Stimulated activated naive CD4-positive, alpha-beta T cell treated with Interleukin-2 at 50 U/mL for 16 hours (primary cell): ENCODE measurements at places on chromosomes 6 and 20.

DNA sequence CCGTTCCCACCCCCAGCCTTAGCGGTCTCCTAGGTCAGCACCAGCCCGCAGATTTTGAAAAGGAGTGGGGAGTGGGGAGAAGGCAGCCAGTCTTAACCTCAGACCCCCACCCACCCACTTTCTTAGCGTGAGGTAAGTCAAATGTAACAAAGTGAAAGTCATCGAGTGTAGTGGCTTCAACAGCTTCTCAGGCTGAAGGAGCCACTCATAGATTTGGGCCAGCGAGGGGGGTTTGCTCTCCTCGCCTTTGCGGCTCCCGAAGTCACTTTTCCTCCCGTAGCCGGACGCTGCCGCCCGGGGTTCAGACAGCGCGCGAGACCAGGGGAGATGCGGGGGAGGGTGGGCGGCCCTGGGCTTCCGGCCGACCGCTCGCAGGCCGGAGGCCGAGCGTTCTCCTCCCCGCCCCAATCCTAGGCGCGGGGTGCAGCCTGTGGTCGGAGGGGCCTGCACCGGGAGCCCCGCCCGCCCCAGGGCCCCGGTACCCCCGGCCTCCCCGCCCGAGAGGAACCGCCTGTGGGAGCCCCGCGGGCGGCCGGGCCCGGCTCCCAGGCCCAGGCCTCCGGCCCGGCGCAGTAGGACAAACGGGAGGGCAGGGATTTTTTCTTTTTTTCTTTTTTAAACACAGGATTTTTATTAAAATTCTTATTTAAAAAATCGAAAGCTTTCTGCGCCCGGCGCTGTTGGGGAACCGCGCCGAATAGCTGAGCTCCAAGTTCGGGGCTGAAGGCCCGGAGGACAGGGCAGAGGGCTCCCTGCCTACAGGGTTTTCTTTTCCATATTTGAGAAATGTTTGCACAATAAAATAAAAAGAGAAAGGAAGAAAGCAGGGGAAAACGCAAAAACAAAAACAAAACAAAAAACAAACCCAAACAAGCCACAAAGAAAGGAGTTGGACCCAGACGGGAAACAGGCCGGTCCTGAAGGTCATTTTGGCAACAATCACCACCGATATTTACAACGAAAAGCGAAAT is 3.2 kb downstream of the NKX2-2 start:
- no peak for DNase-seq

- no peak for DNase-seq
Observed at GRCh38 chr6:1631251-1631650, 21.5 kb downstream of the FOXC1 start.

- no peak for DNase-seq
Observed at GRCh38 chr6:111559188-111560097, 46.2 kb downstream of the TRAF3IP2 start.

- DNase-seq: no peak
Observed at GRCh38 chr20:61814244-61814643, 251.4 kb downstream of the TAF4 start.

GRCh38 chr6:33205191-33206026 is 954 bp downstream of the HSD17B8 start:
- DNase-seq: peak; percentile 56

GRCh38 chr6:164415832-164416563 is 893.4 kb downstream of the C6orf118 start:
- DNase-seq: no peak

GRCh38 chr6:1091900-1092299 is 220.0 kb upstream of the FOXQ1 start:
- no peak for DNase-seq

DNA sequence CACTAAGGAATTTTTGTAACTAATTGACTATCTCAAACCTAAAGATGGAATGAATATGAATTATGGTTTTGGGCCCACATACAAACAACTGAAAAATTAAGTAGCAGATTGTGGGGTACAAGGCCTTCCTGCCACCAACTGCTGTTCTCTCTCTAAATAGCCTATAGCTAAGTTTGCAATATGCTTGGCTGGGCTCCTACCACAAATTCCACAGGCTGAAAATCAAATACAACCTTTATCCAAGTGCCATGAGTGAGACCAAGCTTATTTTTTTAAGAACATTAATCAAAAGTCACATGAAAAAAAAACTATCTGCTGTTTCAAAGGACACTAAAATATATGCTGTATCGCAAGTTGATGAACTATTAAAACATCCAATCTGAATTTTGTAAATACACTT is 52.1 kb downstream of the TENT5A start:
- no peak for DNase-seq

- no peak for DNase-seq
Observed at GRCh38 chr6:40791004-40791403, 203.8 kb upstream of the LRFN2 start.

DNA sequence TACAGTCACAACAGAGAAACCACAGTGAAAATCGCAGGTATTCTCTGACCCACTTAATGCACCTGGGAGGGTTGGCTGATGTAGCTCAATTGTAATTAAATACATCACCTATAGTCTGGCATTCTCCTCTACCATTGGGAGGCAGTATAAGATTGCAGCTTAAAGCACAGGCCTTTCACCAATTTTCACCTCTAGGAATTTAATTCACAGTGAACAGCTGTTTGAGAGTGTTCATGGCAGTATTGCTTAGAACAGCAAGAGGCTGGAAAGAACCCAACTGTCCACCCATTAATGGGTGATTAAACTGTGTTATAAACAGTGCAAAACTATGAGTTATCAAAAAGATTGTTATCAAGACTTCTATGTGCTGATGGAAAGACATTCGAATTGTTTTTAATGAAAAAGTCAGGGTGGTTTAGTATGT is 2.0 kb downstream of the EDEM2 start:
- no peak for DNase-seq

DNA sequence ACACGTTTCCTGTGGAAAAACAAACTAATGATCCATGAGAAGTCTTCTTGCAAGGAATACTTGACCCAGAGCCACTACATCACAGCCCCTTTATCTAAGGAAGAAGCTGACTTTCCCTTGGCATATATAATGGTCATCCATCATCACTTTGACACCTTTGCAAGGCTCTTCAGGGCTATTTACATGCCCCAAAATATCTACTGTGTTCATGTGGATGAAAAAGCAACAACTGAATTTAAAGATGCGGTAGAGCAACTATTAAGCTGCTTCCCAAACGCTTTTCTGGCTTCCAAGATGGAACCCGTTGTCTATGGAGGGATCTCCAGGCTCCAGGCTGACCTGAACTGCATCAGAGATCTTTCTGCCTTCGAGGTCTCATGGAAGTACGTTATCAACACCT is 35.4 kb downstream of the GCNT2 start:
- no peak for DNase-seq

- no peak for DNase-seq
Observed at GRCh38 chr6:35216412-35216732, 2.6 kb downstream of the SCUBE3 start.

- DNase-seq: no peak
Observed at GRCh38 chr6:45430590-45431202, 53.0 kb upstream of the SUPT3H start.

- DNase-seq: no peak
Observed at GRCh38 chr6:34242252-34243130, 5.8 kb downstream of the HMGA1 start.

DNA sequence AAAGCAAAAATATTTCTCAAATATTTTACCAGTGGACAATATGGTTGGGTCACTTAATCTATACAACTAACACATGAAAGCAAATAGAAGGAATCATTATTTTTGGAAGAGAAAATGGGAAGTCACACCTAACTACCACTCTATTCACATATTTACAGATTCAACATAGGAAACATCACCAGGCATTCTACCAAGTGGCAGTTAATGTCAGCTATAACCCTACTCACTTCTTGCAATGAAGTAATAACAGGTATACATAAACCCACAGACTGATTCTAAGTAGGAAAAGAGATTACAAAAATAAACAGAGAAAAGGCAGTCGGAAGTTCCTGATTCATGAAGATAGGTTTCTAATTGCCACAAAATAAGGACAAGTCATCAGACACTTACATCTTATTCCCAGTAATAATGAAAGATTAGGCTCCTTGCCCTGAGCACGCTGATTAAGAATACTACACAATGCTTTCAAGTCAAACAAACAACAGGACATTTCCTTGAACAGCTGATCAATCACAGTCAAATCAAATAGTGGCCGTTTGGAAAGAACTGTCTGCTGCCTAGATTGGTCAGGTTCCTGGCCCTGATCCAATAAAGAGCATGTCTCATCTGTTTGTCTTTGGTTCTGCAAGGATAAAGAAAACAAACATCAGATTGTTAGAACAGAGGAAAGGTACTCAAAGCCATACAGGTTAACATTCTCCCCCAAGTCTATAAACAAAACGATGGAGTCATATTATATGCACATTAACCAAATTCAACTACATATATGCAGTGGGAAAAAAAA is 79.2 kb upstream of the PLN start:
- DNase-seq: no peak

DNA sequence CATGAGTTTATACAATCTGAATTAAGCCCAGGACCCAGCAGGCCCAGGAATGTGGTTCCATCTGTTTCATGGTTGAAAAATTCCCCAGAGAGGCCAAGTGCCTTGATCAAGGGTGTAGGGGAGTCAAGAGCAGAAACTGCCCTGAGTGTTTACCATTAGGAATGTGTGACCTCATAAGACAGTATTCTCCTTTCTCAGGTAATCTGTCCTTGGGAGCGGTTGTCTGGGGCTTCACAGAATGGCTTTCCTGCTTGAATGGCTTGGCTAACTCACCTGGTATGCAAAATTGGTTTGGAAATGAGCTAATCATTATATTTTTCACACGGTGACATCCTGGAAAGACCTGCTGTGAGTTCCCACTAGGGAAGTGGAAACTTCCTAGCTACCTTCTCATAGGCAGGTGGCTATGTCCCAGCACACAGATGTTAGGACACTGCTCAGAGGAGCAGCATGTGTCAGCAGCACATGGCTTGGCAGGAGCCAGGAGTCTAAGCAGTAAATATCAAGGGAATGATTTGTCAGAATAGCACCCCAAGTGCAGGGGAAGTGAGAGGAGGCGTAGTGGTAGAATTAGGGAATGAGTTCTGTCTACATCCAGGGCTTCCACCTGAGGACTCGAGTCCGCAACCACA is 17.7 kb downstream of the CLIC5 start:
- DNase-seq: no peak

GRCh38 chr20:10385850-10386544 is 48.0 kb downstream of the MKKS start:
- DNase-seq: no peak
